ENCODE measurements at places on chromosomes 2 and 18.

- DNase-seq: no peak
Measured at GRCh38 chr2:240925191-240925567, 19.0 kb downstream of the CROCC2 start.

- DNase-seq: no peak
Measured at GRCh38 chr2:112541315-112542122, 746 bp upstream of the POLR1B start.

DNA sequence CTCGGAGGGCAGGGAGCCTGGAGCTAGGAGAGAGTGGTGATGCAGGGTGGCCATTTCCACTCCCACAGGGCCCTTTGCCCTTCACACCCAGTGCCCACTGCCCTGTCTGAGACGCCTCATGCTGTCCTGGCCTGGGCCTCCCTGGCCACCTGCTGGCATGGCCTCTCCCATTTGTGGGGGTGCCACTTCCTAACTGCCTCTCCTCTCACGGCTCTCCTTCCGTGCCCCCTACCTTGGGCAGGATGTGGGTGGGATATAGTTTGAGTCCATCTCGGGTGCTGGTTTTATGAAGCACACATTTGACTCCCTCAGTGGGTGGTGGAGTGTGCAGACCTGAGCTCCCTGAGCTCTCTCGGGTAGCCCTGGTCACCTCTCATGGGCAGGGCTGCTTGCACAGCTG, 46.0 kb downstream of the DGKD start:
- DNase-seq: no peak

DNA sequence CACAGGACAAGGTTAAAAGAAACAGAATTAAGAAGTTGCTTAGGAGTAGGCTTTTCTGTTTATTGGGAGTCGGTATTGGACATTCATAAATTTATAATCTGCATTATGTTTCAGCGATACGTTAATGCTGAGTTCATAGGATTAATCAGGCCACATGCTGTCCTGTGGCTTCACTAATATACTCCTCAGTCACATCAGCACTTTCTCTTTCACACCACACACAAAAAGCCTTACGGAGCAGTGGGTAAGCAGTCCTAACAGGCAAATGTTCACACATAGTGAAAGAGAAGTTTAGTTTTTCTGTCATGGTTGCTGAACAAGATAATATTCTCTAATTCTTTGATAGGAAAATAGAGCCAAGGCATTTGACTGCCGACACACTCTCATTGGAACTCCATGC, 411.7 kb upstream of the RAB12 start:
- DNase-seq: no peak

GRCh38 chr18:57621246-57621604, 411 bp downstream of the NARS1 start:
- DNase-seq: no peak

DNA sequence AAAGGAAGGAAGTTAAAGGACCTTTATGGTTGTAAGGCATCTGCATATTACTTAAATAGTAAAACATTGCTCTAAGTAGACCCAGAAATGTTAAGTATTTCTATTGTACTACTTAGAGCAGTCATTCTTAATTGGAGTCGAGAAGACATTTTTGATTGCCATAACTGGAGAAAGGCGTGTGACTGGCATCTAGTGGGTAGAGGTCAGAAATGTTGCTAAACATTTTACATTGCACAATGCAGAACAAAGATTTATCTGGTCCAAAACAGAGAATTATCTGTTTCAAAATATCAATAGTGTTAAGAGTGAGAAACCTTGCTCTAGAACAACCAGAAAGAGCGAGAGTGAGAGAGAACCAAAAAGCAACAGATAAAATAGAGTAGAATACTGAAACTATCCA, 23.3 kb upstream of the ROCK1 start:
- no peak for DNase-seq

GRCh38 chr2:236612737-236613136, 43.1 kb downstream of the ACKR3 start:
- no peak for DNase-seq

DNA sequence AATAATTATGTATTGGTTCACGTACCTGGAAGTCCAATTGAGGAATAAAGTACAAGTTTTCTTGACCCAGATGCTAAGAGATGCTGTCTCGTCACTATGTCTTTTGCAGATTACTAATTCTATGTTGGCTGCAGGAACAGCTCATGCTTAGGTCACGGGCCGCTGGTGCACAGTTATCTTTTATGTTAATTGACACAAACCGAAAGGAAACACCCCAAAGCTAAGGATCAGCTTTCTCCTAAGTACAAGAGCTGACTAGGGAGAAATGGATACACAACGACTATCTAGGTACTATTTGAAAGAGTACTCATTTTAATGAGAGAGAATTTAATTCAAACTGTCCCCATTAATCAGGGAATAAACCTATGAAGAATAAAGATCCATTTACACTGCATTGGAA, 217.7 kb upstream of the SLC35G4 start:
- no peak for DNase-seq

GRCh38 chr2:203740871-203741281, 34.4 kb downstream of the CD28 start:
- no peak for DNase-seq

- no peak for DNase-seq
Measured at GRCh38 chr2:31008561-31009114, 129.6 kb downstream of the GALNT14 start.

- no peak for DNase-seq
Measured at GRCh38 chr2:190280565-190281350, 38.9 kb downstream of the HIBCH start.

DNA sequence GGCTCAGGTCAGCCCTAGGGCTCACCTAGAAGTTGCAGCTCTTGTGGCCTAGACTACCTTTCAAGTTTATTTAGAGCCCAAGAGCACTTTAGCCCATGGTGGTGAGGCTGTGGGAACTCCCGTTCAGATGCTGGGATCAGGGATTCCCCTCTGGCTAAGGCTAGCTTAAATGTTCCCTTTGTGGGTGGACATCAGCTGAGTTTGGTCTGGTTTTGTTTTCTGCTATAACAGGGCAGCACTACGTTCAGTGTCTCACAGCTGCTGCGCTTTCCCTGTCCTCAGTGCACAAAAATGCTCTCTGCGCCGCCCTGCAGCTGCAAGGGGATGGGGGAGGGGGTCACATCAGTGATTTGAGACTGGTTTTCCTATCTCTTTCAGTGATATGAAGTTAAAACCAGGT, 170.5 kb upstream of the KCNJ3 start:
- DNase-seq: no peak
